ENCODE measurements at places on chromosomes 16 and 17.

- no peak for DNase-seq
These were observed 137.5 kb downstream of the CCDC182 start for GRCh38 chr17:57607553-57608120.

DNA sequence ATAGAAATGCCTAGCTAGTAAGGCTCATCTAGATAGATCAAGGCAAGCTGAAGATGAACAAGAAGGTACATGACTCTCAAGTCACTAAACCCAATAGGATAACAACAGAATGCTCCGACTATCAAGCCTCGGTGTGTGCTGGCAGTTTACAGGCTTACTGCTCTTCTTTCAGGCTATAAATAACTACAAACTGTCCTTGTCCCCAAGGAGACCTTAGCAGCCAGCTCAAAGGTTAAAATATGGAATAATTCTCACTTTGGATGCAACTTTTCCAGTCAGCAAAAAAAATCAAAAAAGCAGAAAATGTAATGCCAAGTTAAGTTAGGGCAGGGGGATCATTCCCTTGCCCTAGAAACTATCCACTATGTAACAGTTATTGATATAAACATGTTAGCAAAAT lies 44.6 kb downstream of the SPOP start:
- DNase-seq = no peak

- DNase-seq = no peak
These were observed 249.0 kb upstream of the CCL2 start for GRCh38 chr17:34006126-34006525.

- DNase-seq = no peak
These were observed 62.0 kb upstream of the NUDT7 start for GRCh38 chr16:77660311-77660710.

GRCh38 chr16:66740533-66740932 lies 10.9 kb downstream of the DYNC1LI2 start:
- DNase-seq = no peak

DNA sequence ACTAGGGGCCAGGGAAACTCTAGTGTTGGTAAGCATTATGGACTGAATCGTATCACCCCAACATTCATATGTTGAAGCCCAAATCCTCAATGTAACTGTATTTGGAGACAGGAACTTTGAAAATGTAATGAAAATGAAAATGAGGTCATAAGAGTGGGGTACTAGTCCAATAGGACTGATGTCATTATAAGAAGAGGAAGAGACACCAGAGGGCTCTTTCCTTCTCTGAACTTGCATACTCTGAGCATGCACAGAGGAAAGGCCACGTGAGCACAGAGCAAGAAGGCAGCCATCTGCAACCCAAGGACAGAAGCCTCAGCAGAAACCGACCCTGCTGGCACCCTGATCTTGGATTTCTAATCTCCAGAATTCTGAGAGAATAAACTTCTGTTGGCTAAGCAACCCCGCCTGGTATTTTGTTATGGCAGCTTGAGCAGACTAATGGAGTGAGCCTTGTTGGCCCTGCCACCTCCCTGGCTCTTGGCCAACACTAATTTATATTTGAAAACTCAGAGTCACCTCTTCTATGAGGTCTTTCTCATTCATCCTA lies 273.4 kb downstream of the NTN1 start:
- no peak for DNase-seq

DNA sequence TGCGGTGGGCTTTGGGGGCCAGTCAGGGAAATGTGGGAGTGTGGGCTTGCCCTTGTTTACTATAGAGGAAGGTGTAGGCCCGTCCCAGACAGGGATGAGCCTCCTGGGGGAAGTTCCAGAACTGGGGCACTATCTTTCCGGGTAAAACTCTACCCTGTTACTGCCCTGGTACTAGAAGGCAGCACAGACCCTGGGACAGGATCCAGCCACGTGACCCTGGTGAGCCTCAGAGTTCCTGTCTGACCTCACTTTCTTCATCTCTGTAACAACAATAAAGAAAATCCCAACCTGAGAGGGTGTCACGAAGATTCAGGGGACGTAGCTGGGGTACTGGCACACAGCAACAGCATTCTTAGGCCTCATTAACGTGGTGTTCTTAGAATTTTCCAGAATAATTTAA lies 239.6 kb upstream of the FOXF1 start:
- DNase-seq = no peak

GRCh38 chr17:22669721-22670120 lies 977.4 kb downstream of the KCNJ18 start:
- DNase-seq = no peak

- no peak for DNase-seq
These were observed 28.7 kb upstream of the MILR1 start for GRCh38 chr17:64420143-64420670.

GRCh38 chr16:81624403-81624759 lies 154.7 kb upstream of the PLCG2 start:
- no peak for DNase-seq

DNA sequence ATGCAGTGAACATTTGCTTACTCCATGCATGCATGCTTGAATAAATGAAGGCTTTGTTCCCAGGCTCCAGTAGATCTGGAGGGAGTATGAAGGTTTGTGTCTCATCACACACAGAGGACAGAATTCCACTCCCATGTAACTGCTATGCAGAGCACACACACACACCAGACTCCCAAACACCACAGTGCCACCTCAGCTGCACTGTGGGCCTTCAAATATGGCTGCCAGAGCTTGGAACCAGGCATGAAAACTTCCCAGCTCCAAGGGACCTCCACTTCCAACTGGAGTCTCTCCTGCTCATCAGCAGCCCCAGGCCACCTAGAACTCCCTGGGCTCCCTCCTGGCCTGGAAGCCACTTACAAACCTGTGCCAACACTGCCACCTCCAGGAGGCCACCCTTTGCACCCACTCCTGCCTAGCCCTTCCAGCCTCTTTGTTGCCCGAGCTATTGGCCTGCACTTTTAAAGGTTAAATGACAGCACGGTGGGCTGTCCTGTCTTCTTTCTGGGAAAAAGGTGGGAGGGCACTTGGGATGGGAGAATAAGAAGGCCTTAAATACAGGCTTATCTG lies 151.2 kb downstream of the ZNF423 start:
- DNase-seq = no peak

- no peak for DNase-seq
These were observed 833.8 kb upstream of the RBFOX1 start for GRCh38 chr16:6498858-6499257.

DNA sequence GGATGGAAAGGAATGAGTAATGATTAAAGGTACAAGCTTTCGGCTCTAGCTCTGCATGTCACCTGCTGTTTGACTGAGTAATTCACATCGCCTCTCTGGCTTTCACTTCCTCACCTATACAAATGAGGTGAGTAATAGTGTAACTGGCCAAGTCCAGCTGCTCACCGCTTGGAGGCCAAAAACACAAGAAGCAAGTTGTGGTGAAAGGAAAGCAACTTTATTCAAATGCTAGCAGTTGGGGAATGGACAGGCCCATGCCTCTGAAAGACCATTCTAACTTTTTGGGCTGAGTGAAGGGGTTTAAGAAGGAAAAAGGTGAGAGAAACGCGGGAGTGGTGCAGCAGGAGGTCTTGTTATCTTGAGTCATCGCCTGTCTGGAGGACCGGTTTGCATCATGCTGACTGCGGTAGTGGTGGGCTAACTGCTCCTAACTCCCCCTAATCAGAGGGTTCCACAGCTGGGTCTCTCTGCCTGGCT lies 45.7 kb upstream of the CSNK2A2 start:
- DNase-seq = no peak

DNA sequence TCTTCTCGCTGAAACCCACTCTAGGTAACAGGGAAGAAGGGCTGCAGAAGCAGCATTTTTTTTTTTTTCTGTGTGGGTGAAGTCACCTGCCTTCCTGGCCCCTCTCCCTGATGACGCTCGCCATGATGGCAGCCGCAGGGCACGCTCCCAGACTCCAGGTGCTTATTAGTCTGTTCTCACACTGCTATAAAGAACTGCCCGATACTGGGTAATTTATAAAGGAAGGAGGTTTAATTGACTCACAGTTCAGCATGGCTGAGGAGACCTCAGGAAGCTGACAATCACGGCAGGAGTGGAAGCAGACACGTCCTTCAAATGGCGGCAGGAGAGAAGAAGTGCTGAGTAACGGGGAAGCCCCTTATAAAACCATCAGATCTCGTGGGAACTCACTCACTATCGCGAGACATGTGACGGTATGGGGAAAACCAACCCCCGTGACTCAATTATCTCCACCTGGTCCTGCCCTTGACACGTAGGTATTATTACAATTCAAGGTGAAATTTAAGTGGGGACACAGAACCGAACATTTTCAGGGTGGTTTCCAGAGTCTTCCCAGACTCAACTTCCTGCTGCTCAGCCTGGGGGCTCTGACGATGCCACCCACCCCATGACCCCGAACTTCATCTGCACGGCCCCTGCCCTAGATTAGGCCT lies 34.9 kb upstream of the NLRP1 start:
- DNase-seq = no peak

- DNase-seq = no peak
These were observed 62.4 kb downstream of the VMP1 start for GRCh38 chr17:59769887-59770286.

GRCh38 chr16:47052666-47053640 lies 79.5 kb upstream of the DNAJA2 start:
- DNase-seq = no peak

GRCh38 chr16:61730997-61731396 lies 305.2 kb downstream of the CDH8 start:
- no peak for DNase-seq

DNA sequence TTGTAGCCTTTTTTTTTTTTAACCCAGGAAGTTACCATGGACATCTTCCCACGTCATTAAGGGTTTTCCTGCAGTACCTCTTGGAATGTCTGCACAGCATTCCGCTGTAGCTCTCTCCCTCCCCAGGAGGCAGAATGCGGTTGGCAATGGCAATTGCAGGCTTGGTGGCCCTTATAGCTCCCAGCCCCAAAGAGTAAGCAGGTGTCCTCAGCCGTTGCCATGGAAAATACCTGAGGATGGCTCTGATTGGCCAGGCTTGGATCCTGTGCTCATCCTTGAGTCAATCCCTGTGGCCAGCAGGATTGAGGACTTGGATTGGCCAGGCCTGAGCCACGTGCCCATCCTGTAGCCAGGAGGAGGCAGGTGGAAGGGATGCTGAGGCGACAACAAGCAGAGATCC lies 15.5 kb upstream of the TIMP2 start:
- no peak for DNase-seq

- DNase-seq = peak; percentile 46
These were observed 4.6 kb upstream of the DRC7 start for GRCh38 chr16:57689762-57690558.

- DNase-seq = no peak
These were observed 66.8 kb downstream of the KPNA2 start for GRCh38 chr17:68102318-68102758.

DNA sequence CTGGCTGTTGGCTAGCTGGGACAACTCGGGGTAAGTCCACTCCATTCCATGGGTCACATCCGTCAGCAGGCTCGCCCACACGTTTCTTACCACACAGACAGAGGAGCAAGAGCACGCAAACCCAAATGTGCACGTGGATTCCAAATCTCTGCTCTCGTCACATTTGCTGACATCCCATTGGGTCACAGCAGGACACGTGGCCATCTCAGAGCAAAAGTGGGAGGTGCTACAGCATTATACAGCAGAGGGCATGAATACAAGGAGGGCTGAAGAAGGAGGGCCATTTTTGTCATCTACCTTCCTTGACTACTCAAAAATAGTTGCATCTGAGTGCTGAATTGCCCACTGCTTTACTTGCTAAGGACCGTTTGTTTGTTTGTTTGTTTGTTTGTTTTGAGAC lies 84.7 kb downstream of the RBBP6 start:
- no peak for DNase-seq

- DNase-seq = peak; percentile 92
These were observed 596 bp upstream of the PFN1 start for GRCh38 chr17:4948931-4949320.

DNA sequence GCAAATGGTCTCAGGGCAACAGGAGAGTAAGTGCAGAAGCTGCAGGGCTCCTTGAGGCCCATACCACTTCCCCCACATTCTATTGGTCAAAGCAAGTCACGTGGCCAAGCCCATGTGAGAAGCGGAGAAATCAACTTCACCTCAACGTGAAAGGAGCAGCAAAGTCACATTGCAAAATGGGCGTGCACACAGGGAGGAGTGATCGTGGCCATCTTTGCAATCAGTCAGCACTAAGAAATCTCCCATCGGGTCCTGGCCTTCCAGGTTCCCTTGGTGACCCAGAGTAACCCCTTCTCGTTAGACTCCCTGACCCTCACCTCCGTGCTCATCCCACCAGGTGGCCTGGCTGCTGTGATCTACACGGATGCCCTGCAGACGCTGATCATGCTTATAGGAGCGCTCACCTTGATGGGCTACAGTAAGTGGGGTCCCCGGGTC lies 38.0 kb downstream of the SLC5A11 start:
- no peak for DNase-seq

DNA sequence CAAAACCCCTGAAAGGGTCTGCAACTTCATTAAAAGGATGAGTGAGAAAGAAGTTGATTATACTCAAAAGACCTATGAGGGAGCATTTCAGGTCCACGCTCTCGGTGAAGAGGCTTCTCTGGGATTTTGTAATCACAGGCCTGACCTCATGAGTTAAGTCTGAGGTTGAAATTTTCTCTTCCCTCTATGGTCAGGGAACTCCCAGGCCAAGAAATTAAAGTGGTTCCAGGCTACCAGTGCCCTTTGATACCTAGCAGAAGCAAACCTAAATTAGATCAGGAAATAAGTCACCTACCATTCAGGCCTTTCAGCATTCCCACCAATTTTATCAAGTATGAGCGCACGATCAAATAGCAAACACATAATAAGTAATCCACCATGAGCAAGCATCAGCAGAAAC lies 27.9 kb downstream of the MBTD1 start:
- no peak for DNase-seq

- no peak for DNase-seq
These were observed 5.3 kb downstream of the SRCIN1 start for GRCh38 chr17:38600416-38600815.

GRCh38 chr16:77850636-77851333 lies 62.4 kb downstream of the VAT1L start:
- no peak for DNase-seq

DNA sequence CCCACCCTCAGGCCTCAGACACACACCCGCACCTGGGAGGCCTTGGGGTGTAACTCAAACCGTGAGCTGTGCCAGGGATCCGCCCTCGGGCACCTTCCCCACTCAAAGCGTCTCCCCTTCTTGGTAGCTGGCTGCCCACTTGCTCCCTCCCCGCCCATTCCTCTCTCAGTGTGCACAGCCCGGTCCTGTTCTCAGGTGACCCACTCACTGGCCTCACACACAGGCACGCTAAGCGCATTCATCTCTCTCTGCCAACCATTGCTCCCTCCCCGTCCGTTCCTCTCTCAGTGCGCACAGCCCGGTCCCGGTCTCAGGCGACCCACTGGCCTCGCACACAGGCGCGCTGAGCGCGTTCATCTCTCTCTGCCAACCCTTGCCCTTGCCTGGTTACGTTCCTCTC lies 20.8 kb downstream of the WDR45B start:
- DNase-seq = no peak

GRCh38 chr17:17900615-17901520 lies 64.1 kb upstream of the SREBF1 start:
- peak; percentile 89 for DNase-seq
